ENCODE measurements at places on chromosomes 4 and X.

DNA sequence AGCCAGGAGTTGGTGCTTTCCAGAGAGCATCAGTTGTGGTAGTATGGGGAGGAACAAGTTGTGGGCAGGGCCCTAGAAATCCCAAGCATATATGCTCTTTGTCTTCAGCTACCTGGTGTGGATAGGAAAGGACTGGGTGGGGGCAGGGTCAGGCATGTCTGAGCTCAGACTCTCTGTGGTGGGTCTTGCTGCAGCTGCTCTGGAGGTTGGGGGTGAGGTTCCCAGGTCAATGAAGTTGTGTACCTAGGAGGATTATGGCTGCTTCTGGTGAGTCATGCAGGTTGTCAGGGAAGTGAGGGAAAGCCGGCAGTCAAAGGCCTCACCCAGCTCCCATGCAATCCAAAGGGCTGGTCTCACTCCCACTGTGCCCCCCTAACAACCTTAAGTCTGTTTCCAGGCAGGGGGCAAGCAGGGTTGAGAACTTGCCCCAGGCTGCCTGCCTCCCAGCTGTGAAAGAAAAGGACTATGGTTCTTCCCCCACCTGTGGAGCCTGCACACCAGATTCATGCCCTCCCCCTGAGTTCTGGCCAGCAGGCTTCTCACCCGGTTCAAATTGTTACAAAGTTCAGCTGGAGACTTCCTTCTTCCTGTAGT, 30.4 kb upstream of the QRFPR start:
- no peak for DNase-seq

DNA sequence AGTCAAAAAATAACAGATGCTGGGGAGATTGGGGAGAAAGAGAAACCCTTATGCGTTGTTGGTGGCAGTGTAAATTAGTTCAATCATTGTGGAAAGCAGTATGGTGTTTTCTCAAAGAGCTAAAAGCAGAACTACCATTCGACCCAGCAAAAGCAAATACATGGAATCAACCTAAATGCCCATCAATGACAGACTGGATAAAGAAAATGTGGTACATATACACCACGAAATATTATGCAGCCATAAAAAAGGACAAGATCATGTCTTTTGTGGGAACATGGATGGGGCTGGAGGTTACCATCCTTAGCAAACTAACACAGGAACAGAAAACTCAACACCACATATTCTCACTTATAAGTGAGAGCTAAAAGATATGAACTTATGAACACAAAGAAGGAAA, 188.9 kb downstream of the CAMK2D start:
- no peak for DNase-seq

DNA sequence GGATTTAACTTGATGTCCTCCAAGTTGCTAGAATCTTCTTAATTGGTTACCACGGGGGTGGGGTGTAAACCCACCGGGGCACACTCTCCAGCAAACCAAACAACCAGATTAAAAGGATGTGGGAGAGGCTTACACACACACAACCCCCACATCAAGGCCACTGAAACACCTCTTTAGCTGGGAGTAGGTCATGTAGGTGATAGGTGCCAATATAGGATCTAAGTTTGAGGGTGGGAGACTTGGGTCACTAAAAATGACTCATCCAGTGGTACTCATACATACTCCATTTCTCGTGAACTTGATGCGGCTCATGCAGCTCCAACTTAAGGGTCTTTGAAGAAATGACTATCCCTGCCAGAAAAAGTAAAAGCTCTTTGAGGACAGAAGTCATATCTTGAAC, 20.5 kb upstream of the CD40LG start:
- DNase-seq = no peak

- no peak for DNase-seq
These were observed 2.7 kb downstream of the SMIM10L2A start for GRCh38 chrX:135424469-135424868.

GRCh38 chr4:138409670-138410069, 167.5 kb upstream of the SLC7A11 start:
- no peak for DNase-seq

- no peak for DNase-seq
These were observed 290.6 kb upstream of the BOD1L1 start for GRCh38 chr4:13918110-13918509.

DNA sequence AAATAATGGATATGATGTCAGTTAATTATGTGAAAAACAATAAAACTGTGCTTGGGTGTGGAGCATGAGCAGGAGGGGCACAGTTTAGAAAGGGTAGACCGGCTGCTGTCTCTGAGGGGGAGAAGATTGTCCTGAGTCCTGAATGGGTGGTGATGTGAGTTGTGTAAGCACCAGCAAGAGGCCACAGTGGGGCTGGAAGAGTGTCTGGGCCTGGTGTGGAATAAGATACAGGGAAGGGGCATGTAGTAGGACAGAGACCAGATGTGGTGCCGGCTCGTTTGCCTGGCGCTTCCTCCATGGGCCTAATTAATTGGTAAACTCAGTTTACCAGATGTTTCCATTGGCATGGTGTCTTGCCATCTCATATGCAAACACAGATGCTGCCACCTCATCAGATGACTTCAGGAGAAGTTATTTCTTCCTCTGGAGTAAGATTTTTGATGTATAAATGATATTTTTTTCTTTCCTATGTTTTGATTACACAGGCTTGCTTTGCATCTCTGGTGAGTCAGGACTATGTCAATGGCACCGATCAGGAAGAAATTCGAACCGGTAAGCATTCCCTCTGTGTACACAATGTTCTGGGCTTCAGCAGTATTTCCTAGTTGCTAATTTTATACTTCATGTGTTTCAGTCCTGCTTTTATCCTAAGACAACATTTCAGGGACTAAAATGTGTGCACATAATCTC, 5.1 kb downstream of the MED28 start:
- DNase-seq = no peak

DNA sequence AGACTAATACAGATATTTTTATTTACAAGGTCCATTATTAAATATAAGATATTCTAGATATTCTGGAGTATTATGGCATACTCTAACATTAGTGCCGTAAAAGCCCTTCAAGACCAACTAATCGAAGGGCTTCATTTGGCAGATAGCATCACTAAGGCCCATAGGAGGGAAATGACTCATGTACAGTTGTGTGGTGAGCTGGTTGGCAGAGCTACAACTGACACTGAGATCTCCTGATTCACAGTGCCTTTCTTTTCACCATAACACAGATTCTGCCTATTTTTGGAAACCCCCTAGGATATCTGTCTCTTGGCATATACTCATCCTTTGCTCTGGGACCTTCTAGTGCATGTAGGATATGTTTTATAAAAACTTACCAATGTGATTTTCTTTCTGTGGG, 201.7 kb upstream of the AFF2 start:
- DNase-seq = no peak

DNA sequence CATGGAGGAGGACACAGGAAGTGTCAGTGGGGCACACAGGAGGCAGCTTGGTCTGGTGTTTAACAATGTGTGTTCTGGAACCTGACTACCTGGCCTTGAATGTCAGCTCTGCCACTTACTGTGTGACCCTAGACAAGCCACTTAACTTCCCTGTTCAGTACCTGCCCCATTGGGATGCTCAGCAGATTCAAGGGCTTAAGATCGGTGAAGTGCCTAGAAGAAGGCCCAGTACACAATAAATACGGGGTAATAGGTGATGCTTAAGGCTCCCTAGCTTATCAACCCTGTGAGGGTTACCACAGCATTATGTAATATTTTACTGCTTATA, 1.6 kb upstream of the CHIC2 start:
- DNase-seq = no peak

- DNase-seq = no peak
These were observed 76.8 kb upstream of the MCF2 start for GRCh38 chrX:139784807-139785206.

DNA sequence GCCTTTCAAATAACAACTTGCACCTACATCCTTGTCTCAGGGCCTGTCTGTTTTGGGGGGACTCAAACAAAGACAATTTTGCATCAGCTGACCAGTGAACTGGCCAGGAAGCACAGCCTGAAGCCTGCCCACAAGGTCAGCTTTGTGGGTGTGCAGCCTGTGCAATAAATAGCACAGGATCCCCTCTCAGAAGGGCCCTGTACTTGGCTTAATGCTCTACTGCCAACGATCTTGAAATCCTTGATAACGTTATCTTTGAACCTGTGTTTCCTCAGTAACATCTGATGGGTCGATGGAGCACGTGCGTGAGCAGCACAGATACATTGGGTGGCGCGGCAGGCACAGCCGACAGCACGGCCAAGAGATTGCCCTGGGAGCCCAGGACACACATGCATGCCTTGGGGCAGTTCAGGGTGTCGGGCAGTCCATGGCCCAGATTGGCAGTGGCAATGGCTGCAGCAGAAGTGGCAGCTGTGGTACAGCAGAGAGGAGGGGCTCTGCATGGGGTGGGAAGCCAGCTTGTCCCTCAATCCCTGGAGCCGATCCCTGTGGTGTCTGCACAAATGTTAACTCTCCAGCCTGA, 58.8 kb upstream of the ATP6AP2 start:
- no peak for DNase-seq

- no peak for DNase-seq
These were observed 362.3 kb upstream of the EPHA5 start for GRCh38 chr4:66032571-66032970.

- DNase-seq = no peak
These were observed 93.0 kb upstream of the STS start for GRCh38 chrX:7054219-7055216.

DNA sequence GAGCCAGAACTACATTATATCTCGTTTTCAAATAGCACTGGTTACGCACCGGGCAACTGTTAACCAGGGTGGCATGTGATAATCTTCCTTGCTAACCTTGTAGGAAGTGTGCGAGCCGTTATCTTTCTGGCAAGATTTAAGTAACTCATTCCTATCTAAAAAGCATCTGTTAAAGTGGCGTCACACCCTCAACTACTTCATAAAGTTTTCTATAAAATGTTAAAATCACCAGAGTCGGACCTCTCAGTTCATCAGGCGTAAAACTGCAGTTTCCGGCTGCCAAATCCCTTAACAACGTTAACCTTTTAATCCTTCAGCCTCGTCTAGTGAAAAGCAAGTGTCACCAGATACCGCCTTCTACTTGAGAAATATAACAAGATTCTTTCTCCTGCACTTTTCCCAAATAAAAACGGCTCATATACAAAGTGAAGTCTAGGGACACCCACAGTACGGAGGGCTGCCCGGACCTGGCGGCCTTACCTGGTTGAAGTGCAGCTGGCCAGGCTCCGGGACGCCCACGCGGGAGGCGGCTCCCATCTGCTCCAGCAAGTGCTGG, 1.2 kb downstream of the SLC39A8 start:
- DNase-seq = no peak
